NCI-H446 treated with DMSO at 0.1 percent for 48 hours (cell line): ENCODE measurements at places on chromosomes 4 and X.
A peak's percentile ranks its signal among the peaks of the same experiment; 100 is the strongest.

DNA sequence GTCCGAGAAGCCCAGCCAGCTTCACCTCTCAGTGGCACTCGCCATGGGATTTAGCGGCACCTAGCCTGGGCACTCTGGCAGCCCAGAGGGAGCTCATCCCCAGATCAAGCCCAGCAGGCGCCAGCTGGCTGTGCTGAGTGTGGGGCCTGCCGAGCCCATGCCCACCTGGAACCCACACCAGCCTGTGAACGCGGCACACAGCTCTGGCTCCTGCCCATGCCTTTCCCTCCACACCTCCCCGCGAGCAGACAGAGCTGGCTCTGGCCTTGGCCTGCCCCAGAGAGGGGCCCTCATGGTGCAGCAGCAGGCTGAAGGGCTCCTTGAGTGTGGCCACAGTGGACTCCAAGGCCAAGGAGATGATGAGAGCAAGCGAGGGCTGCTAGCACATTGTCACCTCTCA is 38.0 kb upstream of the AADAT start:
- no peak for DNase-seq

- DNase-seq = no peak
These were observed 141.4 kb downstream of the AMELX start for GRCh38 chrX:11434607-11435006.

- peak; percentile 50 for DNase-seq
These were observed 1049.7 kb downstream of the FAT4 start for GRCh38 chr4:126364311-126364911.

GRCh38 chr4:53196882-53197771 is 168.7 kb downstream of the SCFD2 start:
- DNase-seq = peak; percentile 59
